ENCODE measurements at places on chromosomes 13 and 19.

DNA sequence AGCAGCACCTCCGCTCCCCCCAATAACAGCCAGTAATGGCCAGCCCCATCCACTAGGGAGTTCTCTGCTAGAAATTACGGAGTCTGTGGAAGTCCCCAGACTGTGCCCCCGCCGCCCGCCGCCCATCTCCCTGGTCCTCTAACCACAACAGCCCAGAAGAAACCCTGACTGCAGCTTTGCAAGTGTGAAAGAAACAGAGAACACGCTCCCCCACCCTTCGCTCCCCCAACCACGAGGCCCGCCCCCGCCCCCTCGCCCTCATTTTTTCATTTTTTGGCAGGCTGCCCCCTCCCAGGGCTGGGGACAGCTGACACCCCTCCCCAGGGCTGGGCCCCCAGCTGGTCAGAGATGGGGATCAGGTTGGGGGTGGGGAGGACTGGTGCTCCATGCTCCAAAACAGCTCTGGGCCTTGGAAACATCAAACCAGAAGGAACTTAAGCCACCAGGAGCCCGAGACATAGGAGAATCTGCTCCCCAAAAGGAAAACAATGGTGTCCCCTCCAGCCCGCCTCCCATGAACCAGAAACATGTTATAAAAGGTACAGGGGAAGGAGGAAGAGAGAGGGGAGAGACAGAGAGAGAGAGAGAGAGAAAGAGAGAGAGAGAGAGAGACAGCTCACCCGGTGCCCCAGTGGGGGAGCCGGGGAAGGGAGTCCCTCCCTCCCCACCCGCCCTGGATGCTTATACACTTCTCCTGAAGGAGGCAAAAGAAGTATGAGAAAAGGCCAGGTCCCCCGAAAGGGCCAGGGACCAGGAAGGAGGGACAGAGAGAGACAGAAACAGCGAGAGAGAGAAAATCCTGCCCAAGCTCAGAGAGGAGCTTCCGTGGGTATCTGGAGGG lies 29.8 kb upstream of the ASF1B start:
- DNase-seq = no peak

- no peak for DNase-seq
Measured at GRCh38 chr13:69107436-69107835, 1000.2 kb upstream of the ATXN8OS start.

DNA sequence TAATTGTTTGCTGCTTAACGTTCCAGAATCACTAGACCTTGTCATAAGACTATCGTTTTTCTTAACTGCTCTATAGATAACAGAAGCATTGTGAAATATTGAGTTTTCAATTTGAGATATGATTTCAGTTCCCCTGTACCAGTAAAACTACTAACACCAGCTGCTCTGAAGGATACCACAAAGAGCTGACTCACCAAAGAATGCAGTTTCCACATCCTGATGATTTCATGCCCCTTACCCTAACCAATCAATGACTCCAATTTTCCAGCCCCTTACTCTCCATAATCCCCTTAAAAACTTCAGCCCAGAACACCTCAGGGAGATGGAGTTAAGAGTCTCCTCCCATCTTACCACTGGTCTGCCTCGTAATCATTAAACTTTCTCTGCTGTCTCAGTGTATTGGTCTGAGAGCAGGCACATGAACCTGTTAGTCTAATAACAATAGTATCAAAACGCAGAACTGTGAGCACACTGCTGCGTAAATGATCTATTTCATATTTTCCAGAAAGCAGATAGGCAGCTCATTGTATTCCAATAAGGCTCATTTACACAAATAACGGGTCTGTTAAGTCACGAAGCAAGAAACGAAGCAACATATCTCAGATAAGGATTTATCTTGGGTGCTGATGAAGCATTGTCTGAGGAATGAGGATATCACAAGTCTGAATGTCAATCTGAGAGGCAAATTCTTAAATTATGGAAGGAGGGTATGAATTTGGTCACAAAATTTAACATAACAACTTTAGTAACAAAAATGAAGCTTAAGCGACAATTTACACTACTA lies 14.1 kb upstream of the CCNA1 start:
- DNase-seq = no peak

GRCh38 chr19:19040417-19040816 lies 7.0 kb downstream of the ARMC6 start:
- DNase-seq = peak; percentile 46

DNA sequence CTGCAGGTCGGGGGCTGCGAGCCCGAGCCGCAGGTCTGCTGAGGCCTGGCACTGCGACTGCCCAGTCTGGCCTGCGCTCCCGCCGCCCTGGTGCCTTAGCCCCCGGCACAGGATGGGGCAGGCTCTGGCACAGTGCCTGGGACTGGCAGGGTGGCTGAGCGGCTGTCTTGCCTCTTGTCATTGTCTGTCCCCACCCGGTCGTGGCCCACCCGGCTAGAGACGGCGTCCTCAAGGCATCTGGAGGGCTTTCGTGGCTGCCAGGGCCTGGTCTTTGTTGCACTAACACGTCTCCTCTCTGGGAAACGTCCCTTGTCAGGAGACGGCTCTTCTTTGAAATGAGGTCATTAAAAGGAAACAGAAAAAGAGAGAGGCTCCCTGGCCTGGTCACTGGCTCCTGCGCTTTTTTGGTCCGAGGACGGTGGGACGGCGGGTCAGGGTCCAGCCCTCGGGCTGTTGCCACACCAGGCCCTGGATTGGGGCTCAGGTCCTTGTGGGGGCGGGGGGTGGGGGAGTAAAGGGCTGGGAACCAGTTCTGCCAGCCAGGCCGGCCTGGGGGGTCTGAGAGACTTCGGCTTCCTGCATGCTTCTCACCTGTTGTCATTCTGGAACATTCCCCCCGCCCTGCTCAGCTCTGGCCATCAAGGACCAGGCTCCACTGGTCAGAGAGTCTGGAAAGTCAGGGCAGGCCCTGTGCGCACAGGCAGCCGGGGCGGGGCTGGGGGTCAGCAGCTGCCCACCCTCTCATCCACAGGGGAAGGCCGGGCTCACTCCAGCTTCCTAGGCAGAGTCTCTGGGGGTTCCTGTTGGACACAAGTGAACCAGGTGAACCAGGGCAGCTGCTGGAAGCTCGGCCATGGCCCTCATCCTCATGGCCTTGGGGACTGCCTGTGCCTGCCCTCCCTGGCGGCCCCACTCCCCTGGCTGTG lies 6.2 kb upstream of the ZNF554 start:
- no peak for DNase-seq

DNA sequence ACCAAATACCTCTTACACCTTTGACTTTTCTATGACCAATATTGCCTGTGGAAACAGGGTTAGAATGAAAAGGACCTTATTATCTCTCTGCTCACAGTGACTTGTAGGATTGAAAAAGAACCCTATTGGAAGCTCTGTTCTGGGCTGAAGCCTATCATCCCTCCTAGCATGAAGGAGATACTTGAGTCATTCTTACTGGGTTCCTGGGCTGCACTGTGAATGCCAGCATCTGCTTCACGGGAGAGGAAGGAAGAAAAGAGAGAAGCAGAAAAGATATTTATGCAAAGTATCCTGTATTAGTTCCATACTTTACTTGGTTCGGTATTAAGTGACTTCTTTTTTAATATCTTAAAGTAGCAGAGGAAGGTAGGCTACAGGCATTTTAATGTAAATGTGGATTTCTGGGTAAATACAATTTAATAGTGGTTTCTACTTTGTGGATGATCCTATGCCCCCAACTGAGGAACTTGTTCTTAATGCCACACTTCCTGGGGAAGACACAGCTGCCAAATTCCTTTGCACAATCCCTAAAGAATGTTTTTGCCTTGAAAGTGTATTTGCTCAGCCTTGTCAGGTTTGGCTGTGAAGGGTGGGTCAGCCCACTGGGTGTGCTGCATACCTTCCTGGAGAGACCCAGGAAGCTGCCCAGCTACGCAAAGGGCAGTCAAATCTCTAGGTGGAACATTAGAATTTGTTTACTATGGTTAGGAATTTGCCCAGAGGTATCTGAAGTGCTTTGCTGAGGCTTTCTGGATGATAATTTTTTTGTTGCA lies 13.7 kb upstream of the SCEL start:
- no peak for DNase-seq

DNA sequence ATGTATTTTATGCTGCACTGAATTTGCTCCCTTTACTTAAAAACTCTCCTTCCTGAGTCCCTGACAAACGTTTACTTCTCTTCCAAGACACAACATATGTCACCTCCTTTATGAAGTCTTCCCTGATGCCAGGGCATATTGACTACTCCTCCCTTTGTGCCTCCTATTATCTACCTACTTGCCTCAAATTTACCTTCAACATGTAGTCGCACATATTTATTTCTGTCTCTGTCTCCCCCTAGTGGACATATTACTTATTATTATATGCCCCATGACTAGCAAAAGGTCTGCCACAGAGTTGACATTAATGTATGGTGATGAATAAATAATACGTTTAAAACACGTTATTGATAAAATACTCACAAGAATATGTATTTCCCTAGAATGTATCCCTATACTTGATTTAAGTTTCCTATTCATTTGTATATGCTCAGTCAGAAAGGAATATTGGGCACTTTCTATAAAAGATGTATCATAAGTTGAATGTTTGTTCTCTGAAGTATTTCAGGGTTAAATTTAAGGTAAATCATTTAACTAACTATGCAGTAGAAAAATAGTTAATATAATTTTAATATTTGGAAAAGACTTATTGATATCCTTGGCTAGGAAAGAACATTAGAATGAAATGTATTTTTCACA lies 250.3 kb upstream of the ATXN8OS start:
- peak; percentile 3 for DNase-seq

- DNase-seq = no peak
Measured at GRCh38 chr19:3506384-3507340, 551 bp downstream of the FZR1 start.

GRCh38 chr13:36297366-36298338 lies at the start of gene CCDC169:
CCDC169 (minus strand) TSS chr13:36297814; CDS start chr13:36297719, 95 bp downstream.
- no peak for DNase-seq

- DNase-seq = no peak
Measured at GRCh38 chr13:100149389-100149788, 60.5 kb downstream of the PCCA start.

- DNase-seq = peak; percentile 31
Measured at GRCh38 chr13:35283856-35284255, 192.6 kb downstream of the MAB21L1 start.

GRCh38 chr19:10769533-10770491 lies 51.9 kb downstream of the DNM2 start:
- DNase-seq = no peak

DNA sequence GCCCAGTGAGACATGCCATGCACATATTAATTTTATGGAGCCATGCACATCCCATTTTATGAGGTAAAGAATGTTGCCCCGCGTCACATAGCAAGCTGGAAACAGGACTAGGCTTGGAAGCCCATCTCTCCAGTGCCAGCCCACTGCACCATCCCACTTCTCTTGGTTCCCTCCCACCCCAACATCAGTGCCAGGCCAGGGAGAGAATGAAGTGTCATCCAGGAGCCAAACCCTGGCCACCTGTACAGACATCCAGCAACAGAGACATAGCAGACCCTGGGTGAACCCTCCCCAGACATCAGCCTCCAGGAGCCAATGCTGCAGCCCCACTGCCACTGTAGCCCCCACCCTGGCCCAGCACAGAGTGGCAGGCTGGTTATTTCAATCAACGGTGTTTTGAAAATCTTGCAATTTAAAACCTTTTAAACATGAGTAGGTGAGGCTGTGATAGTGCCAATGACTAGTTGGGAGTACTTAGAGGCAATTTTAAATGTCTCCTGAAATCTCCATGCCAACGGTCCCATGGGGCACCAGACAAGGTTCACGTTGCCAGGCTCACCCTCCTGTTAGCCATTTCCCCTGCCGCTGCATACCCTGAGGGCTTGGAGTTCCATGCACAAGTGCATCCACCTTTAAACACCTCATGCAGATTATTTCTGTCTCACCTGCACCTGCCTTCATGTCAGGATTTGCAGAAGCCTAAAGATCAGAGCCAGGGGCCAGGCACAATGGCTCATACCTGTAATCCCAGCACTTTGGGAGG lies 34.7 kb downstream of the VSTM2B start:
- DNase-seq = no peak

GRCh38 chr19:44662691-44663385 lies 8.4 kb upstream of the CEACAM19 start:
- DNase-seq = no peak

All from NCI-H2029 (cell line).